ENCODE measurements at places on chromosomes 13 and 19. TPM values are rescaled to one million over a fixed set of nuclear protein-coding genes. Genes with fewer than 3 reads are reported as not detected.

The USHBP1 gene
- total RNA-seq: not detected

DNA sequence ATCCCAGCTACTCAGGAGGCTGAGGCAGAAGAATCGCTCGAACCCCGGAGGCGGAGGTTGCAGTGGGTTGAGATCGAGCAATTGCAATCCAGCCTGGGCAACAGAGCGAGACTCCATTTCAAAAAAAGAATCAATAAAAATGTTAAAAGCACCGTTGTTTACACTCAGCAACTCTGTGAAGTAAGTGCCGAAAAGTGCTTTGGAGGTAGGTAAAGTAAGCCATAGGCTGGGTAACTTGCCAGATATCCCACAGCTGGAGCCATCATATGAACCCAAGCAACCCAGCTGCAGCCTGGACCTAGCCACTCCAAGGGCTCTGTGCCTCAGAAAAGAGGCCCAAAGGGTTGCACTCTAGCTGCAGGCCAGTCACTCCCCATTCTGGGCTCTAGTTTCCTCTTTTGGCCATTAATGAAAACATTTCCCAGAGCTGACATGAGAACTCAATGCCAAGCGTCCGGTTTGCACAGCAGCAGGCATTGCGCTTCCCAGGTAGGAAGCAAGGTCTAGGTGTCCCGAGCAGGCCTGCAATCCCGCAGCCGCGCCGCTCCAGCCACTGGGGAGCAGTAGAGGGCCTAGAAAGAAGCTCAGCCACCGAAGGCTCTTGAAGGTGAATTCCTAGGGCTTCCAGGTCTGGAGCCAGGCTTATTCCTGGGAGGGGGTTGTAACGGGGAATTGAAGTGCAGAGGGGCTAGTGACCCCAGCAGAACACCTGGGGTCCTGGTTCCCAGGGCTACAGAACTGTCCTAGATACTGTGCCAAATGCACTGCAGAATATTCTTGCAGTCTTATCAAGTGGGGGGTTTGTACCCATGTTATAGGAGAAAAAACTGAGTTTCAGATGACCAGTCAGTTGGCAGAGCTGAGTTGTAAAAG, 4.1 kb upstream of the CD79A start:
- H3K27ac ChIP-seq: peak overlapping the region; percentile 88
- peak; percentile 93 for DNase-seq
- H3K27me3 ChIP-seq: no peaks in the 10 kb centered on the region
- no peak overlapping the region for H3K4me3 ChIP-seq

- H3K27me3 ChIP-seq: no peaks in the 10 kb centered on the region
- no peaks in the 10 kb centered on the region for H3K36me3 ChIP-seq
- H3K27ac ChIP-seq: peak overlapping the region; percentile 98
- peaks cover 17% of the 10 kb centered on the region for H3K4me1 ChIP-seq
Measured at GRCh38 chr13:33543631-33544265, 258.2 kb upstream of the STARD13 start.

DNA sequence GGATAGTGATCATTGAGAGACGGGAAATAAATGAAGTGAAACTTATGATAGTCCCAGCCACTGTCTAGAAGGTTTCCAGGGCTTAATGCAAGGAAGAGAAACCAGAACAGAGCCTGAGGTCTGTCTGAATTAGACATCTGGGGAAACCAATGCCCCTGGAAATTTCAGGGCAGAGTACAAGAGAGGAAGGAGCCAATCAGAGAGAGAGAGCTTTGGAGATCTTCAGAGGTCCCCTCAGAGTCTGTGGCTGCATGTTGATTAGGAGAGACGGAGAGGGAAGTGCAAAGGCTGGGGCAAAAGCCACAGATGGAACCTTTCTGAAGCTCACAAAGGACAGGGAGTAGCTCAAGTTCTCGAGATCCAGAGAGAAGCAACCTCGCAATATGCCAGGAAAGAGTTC, 378.0 kb downstream of the DNAJC15 start:
- no peaks in the 10 kb centered on the region for H3K27me3 ChIP-seq
- no peak overlapping the region for H3K4me3 ChIP-seq
- no peak for DNase-seq
- H3K27ac ChIP-seq: no peak overlapping the region

DNA sequence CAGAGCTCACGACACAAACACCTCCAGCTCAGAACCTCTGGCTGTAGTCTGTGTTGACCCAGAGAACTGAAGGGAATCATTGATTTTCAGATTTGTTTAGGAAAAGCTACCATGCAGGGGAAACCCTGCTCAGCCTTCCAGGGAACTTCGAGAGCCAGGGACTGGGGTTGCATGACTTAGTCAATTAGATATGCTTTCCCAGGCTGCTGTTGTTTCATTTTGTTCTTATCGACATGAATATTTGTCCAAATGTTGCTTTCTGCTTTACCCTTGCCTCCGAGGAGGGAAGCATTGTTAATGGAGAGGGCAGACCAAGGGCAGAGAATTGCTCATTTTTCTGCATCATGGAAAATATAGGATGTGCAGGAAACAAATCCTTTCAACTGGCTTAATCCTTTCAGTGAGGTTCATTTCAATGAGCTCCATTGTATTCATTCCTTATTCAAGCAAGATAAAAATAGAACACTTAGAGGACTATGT, 82.5 kb downstream of the KLF5 start:
- H3K36me3 ChIP-seq: no peaks in the 10 kb centered on the region
- no peak overlapping the region for H3K4me3 ChIP-seq
- H3K4me1 ChIP-seq: peaks cover 44% of the 10 kb centered on the region
- peak overlapping the region; percentile 89 for H3K27ac ChIP-seq
- DNase-seq: no peak

The PRR19 gene
- 2.9 TPM for total RNA-seq

The STARD13 gene
- total RNA-seq: 12.9 TPM

- H3K27ac ChIP-seq: no peak overlapping the region
- H3K4me1 ChIP-seq: no peaks in the 10 kb centered on the region
- DNase-seq: no peak
- no peak overlapping the region for H3K4me3 ChIP-seq
Measured at GRCh38 chr19:17037966-17038500, 11.4 kb upstream of the CPAMD8 start.

DNA sequence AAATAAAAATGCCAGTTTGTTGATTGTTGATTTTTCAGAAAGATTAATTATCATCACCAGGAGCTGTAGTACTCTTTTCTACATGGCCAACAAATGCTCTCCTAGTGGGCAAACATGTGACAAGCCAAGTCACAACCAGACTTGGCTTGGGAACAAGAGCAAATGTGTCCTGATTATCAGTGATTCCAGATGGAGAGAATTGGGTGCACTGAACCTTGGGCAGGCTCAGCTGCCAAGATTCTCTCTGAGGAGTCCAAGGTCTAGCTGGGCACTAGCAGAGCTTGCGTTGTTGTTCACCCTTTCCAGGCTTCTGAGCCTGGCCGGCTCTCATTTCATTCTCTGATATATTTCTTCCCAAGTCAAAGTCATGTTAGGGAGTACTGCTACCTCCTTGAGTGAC, 27.3 kb upstream of the GPI start:
- H3K36me3 ChIP-seq: peaks cover 3% of the 10 kb centered on the region
- DNase-seq: no peak
- peaks cover 10% of the 10 kb centered on the region for H3K4me1 ChIP-seq
- H3K27ac ChIP-seq: no peak overlapping the region

DNA sequence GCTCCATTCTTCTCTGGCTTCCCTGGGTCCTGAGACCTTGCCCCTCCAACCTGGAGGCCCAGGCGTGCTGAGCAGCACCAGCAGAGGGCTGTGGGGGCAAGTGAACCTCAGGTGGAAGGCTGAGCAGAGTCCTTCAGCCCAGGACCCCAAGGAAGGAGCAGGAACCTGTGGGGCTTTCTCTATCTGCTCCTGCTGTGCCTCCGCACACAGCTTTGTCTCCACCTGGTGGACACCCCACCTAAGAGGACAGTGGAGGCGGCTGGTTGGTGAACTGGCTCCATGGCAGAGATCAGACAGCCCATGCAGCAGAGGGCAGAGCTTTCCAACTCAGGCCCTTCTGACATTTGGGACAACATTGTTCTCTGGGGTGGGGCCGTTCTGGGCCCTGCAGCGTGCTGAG, 19.7 kb downstream of the ZFR2 start:
- DNase-seq: peak; percentile 46
- no peak overlapping the region for H3K27ac ChIP-seq
- H3K4me3 ChIP-seq: no peak overlapping the region
- no peaks in the 10 kb centered on the region for H3K36me3 ChIP-seq
- H3K4me1 ChIP-seq: no peaks in the 10 kb centered on the region

- H3K4me3 ChIP-seq: no peak within 1 kb of the TSS
- no peak within 1 kb of the TSS for H3K27ac ChIP-seq
- no peaks in the 10 kb centered on the region for H3K36me3 ChIP-seq
- no peaks in the 10 kb centered on the region for H3K4me1 ChIP-seq
- no peaks in the 10 kb centered on the region for H3K27me3 ChIP-seq
Measured at GRCh38 chr19:53908935-53909415, at the start of gene CACNG7. Gene CACNG7 (plus strand): TSS chr19:53909278. CDS start chr19:53912832, 3,554 bp downstream.

The IRGC gene
- not detected for total RNA-seq

The CACNG6 gene
- total RNA-seq: 1.6 TPM

DNA sequence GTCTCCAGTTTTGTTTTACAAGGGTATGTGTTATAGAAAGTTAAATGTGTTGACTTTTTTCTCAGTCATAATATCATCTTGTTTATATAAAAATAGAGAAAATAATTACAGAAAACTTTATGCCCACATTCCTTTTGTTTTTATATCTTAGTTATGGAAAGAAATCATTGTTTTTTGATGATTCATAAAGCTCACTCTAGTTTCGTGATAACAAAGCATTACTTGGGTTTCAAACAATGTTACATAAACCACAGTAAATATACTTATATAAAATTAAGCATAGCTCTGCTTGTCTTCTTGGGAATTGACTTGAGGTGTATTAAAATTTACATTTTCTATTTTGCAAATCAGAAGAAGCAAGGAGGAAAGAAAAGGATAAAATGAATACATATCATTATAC, 111.8 kb downstream of the SGCG start:
- no peaks in the 10 kb centered on the region for H3K4me1 ChIP-seq
- DNase-seq: no peak
- no peak overlapping the region for H3K4me3 ChIP-seq
- no peaks in the 10 kb centered on the region for H3K27me3 ChIP-seq
- no peak overlapping the region for H3K27ac ChIP-seq

The ADM5 gene
- 10.4 TPM for total RNA-seq

The ZNF628 gene
- total RNA-seq: 12.3 TPM

GRCh38 chr19:6413721-6414643, 10.6 kb downstream of the KHSRP start:
- H3K27me3 ChIP-seq: no peaks in the 10 kb centered on the region
- H3K27ac ChIP-seq: no peak overlapping the region
- no peaks in the 10 kb centered on the region for H3K4me1 ChIP-seq
- H3K36me3 ChIP-seq: peaks cover 5% of the 10 kb centered on the region
- no peak for DNase-seq

DNA sequence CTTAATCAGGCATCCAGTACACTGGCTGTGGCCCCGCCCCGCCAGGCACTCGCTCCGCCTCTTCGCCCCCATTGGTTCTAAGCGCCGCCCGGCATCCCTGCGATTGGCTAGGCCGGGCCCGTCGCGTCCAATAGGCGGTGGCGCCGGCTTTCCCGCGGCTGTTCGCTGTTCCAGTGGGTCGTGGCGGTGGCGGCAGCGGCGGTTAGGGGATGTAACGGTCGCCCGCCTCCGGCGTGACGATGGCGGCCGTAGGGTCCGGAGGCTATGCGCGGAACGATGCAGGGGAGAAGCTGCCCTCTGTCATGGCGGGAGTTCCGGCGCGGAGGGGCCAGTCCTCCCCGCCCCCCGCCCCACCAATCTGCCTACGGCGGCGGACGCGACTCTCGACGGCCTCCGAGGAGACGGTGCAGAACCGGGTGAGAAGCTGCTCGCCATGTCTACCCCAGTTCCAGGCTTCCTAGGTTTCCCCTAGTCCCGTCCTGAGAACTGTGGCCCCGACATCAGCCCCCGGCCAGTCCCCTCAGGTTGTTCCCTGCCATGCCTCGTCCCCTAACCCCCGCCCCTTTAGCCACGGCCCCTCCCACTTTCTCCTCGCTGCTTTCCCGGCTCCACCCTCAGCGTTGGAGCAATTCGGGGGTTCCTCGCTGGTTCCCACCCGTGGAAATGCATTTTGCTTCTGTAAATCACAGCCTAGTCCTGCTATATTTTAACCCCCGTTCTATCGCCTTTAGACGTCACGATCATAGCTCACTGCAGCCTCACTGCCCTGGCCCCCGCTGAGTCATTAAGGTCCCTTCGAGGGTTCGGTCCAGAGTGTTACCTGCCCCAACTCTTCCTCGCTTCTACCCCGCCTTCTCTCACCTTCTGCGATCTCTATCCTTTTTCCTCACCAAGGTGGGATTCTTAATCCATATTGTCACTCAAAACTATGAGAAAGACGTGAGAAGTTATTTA, at the start of gene WDR62:
Gene WDR62, plus strand, starts transcription at position 165 of the 954 bp plus-strand sequence. Its CDS starts 75 bp downstream, at position 240.
- peaks cover 25% of the 10 kb centered on the region for H3K4me1 ChIP-seq
- peak; percentile 95 for DNase-seq
- no peaks in the 10 kb centered on the region for H3K27me3 ChIP-seq
- H3K4me3 ChIP-seq: peak within 1 kb of the TSS; percentile 61
- H3K27ac ChIP-seq: peak within 1 kb of the TSS; percentile 82

GRCh38 chr13:58051396-58051795, 419.9 kb downstream of the PCDH17 start:
- H3K27ac ChIP-seq: no peak overlapping the region
- H3K4me3 ChIP-seq: no peak overlapping the region
- no peaks in the 10 kb centered on the region for H3K27me3 ChIP-seq
- H3K36me3 ChIP-seq: no peaks in the 10 kb centered on the region
- peaks cover 4% of the 10 kb centered on the region for H3K4me1 ChIP-seq

The NKPD1 gene
- total RNA-seq: 2.4 TPM

The ZC3H4 gene
- 70.3 TPM for total RNA-seq

GRCh38 chr13:43489233-43489632, 297.5 kb downstream of the ENOX1 start:
- no peak for DNase-seq
- no peaks in the 10 kb centered on the region for H3K27me3 ChIP-seq
- H3K4me3 ChIP-seq: no peak overlapping the region
- H3K4me1 ChIP-seq: no peaks in the 10 kb centered on the region

DNA sequence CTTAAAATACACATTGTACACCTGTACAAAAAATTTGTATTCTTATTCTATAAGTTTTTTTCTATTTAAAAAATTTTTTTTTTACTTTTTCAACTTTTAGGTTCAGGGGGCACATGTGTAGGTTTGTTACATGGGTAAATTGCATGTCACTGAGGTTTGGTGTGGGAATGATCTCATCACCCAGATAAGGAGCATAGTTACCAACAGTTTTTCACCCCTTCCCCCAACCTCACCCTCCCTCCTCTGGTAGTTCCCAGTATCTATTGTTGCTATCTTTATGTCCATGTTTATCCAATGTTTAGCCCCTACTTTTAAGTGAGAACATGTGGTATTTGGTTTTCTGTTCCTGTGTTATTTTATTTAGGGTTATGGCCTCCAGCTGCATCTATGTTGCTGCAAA, 89.9 kb downstream of the CDK8 start:
- no peak overlapping the region for H3K4me3 ChIP-seq
- H3K27ac ChIP-seq: no peak overlapping the region
- H3K4me1 ChIP-seq: no peaks in the 10 kb centered on the region
- H3K36me3 ChIP-seq: no peaks in the 10 kb centered on the region

DNA sequence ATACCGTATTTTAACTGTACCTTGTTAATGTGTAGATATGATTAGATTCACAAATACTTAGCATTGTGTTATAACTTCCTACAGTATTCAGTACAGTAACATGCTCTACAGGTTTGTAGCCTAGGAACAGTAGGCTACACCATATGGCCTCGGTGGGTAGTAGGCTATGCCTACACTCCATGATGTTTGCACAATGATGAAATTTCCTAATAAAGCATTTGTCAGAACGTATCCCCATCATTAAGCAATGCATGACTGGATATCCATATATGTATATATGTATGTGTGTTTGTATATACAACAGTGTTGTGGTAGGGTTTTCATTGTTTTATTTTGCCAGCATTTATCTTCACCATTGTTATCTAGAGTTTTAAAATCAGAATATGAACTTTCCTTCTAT, 119.4 kb downstream of the SLC7A1 start:
- no peaks in the 10 kb centered on the region for H3K27me3 ChIP-seq
- no peak for DNase-seq
- H3K27ac ChIP-seq: no peak overlapping the region
- H3K4me3 ChIP-seq: no peak overlapping the region
- H3K36me3 ChIP-seq: no peaks in the 10 kb centered on the region
- no peaks in the 10 kb centered on the region for H3K4me1 ChIP-seq

The ARRDC5 gene
- total RNA-seq: not detected
